ENCODE measurements at places on chromosomes 2 and 18.

GRCh38 chr18:48135436-48135966 lies 205.0 kb upstream of the SMAD2 start:
- DNase-seq = no peak

DNA sequence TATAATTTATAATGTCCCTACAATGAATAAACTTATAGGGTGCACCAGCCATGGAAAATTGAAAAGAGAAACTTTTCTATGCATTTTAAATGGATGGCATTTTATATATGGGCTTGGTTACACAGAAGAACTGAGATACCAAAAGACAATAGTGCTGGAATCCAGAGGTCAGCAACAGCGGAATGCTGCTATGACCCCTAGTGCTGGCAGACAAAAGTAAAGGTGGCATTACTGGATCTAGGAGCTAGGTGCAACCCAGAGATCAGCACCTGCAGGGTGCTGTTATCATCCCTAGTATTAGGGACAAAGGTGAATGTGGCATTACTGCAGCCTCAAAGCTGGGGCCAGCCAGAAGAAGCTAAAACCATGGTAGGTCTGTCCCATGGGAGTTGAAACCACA lies 392.7 kb upstream of the ST6GAL2 start:
- DNase-seq = no peak

DNA sequence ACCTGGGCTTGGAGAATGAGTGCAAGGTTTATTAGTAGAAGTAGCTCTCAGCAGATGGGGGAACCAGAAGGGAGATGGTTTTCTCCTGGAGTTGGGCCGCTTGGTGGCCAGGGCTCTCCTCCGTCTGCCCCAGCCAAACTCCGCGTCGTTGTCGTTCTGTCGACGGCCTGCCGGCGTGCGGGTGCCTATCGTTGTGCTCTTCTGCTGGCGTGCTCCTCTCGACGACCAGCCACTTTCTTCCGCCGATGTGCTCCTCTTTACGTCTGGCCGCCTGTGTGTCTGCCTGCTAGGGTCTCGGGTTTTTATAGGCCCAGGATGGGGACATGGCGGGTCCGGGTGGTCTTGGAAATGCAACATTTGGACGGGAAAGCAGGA lies 119.1 kb downstream of the BMPR2 start:
- no peak for DNase-seq

- no peak for DNase-seq
Observed at GRCh38 chr18:5334456-5335075, 39.0 kb upstream of the ZBTB14 start.

GRCh38 chr2:125711075-125711474 lies 944.9 kb upstream of the GYPC start:
- no peak for DNase-seq

DNA sequence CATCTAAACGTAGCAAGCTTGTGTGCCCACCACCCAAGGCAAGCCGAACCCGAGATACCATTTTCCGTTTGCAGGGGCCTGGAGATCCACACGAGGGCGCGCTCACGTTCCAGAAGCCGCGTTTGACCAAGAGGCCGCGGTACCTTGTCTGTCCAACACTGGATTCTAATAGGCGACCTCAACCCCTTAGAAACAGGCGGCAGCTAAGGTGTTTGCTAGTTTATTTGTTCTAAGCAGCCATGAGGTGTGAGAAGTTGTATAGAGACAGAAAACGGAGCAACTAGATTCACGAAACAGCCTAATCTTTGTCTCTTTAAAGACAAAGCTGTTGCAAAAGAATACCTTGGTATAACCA lies 4.2 kb downstream of the HOXD11 start:
- peak; percentile 57 for DNase-seq

DNA sequence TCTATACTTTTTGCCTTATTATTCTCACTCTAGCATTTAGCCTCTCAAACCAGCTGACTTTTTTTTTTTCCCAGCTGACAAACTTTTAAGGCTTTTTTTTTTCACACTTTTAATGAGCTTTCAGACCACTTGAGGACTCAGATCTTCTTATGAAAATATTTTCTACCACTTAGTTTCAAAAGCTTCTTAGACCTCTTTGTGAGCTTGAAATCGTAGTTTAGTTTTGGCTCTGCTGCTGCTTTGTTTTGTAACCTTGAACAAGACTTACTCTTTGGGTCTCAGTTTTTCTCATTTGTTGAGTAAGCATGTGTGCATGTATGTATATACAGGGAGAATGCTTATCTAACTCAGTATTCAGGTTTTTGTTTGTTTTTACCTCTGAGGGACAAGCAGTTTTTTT lies 3.5 kb downstream of the NBEAL1 start:
- no peak for DNase-seq

GRCh38 chr2:64586883-64587481 lies 62.9 kb downstream of the AFTPH start:
- DNase-seq = no peak

DNA sequence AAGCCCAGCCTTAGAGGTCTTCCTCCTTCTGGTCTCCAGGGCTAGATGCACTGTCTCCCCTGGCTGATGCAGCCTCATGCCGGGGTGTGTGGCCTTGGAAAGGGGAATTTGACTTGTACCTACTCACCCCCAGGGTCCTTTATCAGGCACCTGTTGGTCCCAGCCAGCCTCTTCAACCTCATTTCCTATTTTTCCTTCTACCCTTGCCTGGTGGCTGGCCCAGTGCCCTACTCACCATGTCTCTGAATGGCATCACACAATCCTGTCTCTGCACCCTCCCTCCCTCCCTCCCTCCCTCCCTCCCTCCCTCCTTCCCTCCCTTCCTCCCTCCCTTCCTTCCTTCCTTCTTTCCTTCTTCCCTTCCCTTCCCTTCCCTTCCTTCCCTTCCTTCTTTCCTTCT lies 17.1 kb upstream of the ST3GAL5 start:
- DNase-seq = no peak

DNA sequence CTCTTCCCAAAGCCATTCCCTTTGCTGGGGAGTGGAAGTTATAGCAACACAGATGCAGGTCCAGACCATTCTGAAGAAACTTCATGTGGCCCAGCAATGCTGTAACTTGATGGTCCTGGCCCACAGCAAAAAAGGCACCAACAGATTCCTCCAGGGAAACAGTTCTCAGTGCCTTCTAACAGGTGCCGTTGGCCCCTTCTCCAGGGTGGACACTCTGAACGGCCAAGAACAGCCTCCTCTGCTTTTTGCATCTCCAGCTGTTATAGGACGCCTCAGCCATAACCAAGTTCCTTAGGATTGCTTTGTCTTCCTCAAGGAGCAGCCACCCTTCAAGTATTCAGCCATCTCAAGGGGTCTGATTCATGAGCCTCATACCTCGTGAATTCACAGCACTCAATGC lies 38.0 kb downstream of the MARCO start:
- DNase-seq = no peak

GRCh38 chr2:214542866-214543265 lies 132.0 kb downstream of the VWC2L start:
- no peak for DNase-seq

DNA sequence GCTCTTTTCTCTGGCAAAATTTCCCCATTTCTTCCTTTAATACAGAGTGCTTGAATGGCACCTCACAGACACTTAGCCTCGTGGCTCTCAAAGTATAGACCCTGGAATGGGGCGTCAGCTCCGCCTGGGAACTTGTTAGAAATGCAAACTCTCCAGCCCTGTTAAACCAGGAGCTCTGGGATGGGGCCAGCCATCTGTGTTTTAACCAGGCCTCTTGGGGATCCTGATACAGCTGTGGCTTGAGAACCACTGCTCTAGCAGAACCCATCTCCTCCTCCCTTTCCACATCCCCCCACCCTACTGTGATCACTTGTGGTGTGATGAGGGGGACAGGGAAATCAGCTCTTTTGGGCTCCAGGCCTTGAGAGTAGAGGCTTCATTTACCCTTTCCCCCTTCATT lies 15.9 kb downstream of the LTBP1 start:
- DNase-seq = no peak

GRCh38 chr2:28545590-28546200 lies 49.8 kb downstream of the PLB1 start:
- no peak for DNase-seq

DNA sequence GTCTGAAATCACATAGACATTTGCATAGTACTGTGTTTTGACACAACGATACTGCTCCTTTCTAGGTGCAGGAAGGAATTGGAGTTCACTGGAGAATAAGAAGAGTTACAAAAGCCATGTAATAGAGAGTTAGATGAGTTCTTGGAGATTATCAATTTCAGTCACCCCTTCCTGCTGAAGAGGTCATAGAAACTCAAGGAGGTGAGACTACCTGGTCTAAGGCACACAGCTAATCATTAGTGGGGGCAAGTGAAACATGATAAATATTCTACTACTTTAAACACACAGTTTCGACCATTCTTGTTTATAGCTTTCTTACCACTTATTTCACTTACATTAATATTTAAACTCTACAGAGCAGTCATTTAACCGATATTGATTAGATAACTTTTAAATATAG lies 286.9 kb upstream of the NXPH2 start:
- DNase-seq = no peak

GRCh38 chr2:98598781-98599428 lies 9.4 kb downstream of the COA5 start:
- DNase-seq = no peak

DNA sequence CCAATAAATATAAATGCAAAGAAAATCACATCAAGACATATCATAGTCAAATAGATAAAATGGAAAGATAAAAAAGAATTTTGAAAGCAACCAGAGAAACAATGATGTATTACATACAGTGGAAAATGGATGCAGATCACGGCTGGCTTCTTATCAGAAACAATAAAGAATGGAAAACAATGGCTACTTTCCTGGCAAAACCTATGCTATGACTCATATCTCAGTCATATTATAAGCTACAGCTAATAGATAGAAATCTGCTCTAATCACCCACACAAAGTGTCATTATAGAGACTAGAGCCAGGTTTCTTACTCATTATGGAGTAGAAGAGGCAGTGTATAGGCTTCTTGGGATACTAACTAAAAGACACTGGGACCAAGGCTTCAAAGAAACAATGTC lies 93.5 kb upstream of the TACR1 start:
- no peak for DNase-seq

- no peak for DNase-seq
Observed at GRCh38 chr18:136433-136832, 21.9 kb upstream of the USP14 start.

DNA sequence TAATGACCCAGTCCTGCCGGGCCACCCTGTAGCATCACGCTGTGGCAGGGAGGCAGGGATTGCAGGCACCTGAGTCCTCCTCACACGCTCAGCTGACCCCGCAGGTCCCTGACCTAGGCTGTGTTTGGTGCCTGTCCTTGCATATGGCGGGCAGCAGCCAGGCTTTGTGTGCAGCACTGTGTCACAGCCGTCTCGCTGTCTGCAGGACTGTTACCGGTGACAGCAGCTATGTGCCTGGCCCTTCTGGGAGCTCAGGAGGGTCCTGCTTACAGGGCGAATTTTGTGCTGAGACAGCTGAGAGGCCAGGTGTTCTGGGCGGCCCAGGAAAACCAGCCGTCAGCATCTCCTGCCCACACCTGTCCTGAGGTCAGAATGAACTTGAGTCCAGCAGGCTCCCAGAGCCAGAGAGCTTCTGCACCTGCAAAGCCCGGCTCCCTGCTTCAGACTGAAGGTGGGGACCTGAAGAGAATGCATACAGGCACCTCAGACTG lies 10.4 kb upstream of the ARID5A start:
- no peak for DNase-seq

- no peak for DNase-seq
Observed at GRCh38 chr2:19106376-19106775, 252.0 kb downstream of the OSR1 start.

- DNase-seq = no peak
Observed at GRCh38 chr2:123808243-123808642, 216.8 kb upstream of the CNTNAP5 start.

GRCh38 chr2:143435131-143435530 lies 305.9 kb downstream of the ARHGAP15 start:
- no peak for DNase-seq

- DNase-seq = peak; percentile 44
Observed at GRCh38 chr2:134138115-134138514, 115.8 kb upstream of the MGAT5 start.

DNA sequence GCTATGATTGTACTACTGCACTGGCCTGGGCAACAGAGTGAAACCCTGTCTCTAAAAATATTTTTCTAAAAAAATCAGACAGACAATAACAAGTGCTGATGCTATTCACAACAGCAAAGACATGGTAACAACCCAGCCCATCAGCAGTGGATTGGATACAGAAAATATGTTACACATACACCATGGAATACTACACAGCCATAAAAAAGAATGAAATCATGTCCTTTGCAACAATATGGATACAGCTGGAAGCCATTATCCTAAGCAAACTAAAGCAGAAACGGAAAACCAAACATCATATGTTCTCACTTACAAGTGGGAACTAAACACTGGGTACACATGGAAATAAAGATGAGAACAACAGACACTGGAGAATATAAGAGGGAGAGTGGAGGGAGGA lies 19.9 kb downstream of the FAM161A start:
- DNase-seq = no peak

DNA sequence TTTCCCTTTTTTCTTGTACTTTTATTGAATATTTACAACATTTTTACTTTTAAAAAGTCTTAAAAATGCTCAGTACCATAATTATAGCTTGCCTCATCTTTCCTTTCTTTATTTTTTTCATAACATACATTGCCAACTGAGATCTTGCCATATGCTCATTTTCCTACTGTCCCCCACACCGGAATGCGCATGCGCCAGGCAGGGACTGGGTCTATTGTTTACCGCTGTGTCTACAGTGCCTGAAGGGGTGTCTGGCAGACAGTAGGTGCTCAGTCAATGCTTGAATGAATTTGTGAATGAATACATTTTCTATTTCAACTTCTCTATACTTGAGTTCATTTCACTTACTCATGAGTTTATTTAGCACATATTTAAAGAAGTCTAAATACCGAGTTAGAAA lies 158.0 kb downstream of the CYP26B1 start:
- DNase-seq = no peak

GRCh38 chr2:43207553-43208300 lies 18.7 kb downstream of the ZFP36L2 start:
- no peak for DNase-seq

DNA sequence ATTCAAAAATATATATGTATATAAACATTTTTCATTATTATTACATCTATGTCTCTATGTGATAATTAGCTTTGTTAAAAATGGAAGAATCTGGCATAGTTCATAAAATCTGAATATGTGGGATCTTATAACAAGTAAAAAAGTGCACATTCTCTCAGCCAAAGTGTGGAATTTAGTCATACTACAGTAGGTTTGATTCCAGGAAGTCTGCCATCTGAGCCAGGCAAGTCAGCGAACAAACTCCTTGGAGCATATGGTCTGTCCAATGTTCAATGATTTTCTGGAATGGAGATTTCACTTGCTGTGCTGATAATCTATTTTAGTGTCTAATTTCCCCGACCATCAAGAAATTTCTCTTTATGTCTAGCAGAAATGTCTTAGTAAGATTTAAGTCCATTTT lies 1033.2 kb upstream of the NXPH2 start:
- no peak for DNase-seq

GRCh38 chr2:136305517-136306192 lies 187.7 kb upstream of the CXCR4 start:
- no peak for DNase-seq
